SW 1271 (cell line): ENCODE measurements at places on chromosomes 5 and 9.
A peak's percentile ranks its signal among the peaks of the same experiment; 100 is the strongest.

- no peak for DNase-seq
Observed at GRCh38 chr9:87944682-87945081, 26.9 kb downstream of the SPATA31C1 start.

GRCh38 chr5:53942724-53943123 lies 367.6 kb downstream of the ARL15 start:
- no peak for DNase-seq

DNA sequence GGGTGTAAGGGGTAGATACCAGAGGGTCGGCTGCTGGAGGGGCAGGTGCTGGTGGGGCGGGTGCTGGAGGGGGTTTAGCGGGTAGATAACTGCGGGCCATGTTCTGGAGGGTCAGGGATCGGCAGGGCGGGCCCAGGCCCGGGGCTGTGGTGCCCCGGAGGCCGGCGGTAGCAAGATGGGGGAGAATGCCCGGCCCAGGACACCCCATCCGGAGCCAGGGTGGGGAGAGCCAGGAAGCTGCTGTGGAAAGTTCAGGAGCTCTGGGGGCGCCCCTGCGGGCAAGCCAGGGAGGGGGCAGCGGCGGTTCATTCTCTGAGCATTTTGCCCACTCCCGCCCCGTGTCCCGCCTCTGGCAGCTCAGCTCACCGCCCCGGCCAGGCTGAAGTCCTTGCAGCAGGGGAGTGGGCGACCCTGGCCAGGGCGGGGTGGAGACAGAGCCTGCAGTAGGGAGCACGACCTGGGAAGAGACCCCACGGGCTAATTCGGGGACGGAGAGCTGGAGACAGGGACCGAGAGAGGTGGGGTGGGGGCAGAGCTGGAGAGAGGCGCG lies 538 bp downstream of the PRRT1B start:
- DNase-seq = no peak

DNA sequence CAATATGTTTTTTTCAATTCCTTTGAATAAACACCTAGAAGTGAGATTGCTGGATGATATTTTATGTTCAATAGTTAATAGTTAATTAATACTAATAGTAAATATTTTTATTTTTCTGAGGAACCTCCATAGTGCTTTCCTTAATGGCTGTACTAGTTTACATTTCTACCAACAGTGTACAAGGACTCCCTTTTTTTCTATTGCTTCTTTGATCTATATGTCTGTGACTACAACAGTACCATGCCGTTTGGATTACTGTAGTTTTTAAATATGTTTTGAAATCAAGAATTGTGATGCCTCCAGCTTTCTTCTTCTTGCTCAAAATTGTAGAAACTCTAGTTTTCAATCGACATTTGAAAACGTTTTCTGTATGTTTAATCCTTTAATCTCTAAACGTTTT lies 39.5 kb upstream of the ADAMTS16 start:
- DNase-seq = no peak

DNA sequence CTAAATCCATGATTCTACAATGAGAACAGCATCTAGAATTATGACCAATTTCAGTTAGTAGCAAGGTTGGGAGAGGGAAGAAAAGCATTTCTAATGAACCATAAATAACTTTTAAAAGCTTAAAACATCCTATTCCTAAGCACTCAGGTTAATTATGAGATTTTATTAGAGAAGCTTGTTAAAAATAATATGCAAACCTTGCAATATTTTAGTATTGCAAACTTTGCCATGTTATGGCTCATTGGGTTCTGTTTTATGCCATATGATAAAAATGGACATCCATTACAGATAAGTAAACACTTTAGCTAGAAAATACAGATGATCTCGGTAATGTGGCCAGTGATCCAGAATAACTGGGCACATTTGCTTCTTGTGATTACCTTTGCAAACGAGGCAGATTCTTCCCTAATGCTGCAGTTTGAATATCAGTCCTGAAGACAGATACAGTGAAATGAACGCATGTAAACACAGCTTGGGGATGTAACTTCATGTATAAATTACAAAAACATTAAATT lies 447.0 kb downstream of the PLK2 start:
- no peak for DNase-seq

- DNase-seq = peak; percentile 83
Observed at GRCh38 chr5:116032094-116032517, at the start of gene ARL14EPL. TSS of gene ARL14EPL (plus strand) at chr5:116032472. CDS start at chr5:116051466, 18,994 bp downstream.
